Memory B cell (primary cell): ENCODE measurements at places on chromosomes 6 and 20.
A peak's percentile ranks its signal among the peaks of the same experiment; 100 is the strongest.

- no peak overlapping the region for H3K4me3 ChIP-seq
- no peak overlapping the region for H3K27ac ChIP-seq
- no peaks in the 10 kb centered on the region for H3K36me3 ChIP-seq
- no peaks in the 10 kb centered on the region for H3K4me1 ChIP-seq
These were observed 59.2 kb upstream of the ADGRB3 start for GRCh38 chr6:68575765-68576439.

- no peaks in the 10 kb centered on the region for H3K36me3 ChIP-seq
- no peak overlapping the region for H3K27ac ChIP-seq
- peaks cover 13% of the 10 kb centered on the region for H3K27me3 ChIP-seq
- H3K4me1 ChIP-seq, result no peaks in the 10 kb centered on the region
These were observed 128.3 kb downstream of the TAF4 start for GRCh38 chr20:61937146-61937962.

DNA sequence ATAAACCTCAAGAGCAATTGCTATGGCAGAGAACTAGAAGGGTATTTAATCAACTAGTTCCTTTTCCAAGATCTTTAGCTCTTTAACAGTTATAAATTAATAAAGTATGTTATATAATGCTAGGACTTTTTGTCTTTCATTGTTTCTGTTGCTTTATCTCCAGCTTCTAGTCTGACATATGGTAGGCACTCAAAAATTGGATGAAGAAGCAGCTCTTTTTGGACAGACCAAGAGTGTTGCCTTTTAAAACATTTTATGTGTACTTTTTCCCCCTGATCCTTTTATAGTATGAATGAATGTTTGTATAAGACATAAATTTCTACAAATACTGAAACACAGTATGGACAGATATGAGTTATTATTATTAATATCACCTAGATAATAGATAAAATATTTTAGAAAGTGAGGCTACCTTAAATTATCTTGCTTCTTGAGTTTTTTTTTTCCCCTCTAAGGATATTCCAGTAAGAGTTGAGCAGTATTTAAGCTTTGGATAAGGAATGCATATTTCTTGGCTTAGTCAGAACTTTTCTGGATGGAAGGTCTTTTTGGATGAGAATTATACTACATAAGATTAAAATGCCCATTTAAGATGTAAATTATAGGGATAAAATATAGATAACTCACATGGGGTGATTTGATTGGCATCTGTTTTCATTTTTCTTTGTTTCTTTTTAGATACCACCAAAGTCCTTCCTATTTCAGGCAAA, 16.6 kb downstream of the LAMA2 start:
- H3K36me3 ChIP-seq, result no peaks in the 10 kb centered on the region
- no peak overlapping the region for H3K27ac ChIP-seq
- DNase-seq, result no peak
- no peaks in the 10 kb centered on the region for H3K4me1 ChIP-seq
- no peaks in the 10 kb centered on the region for H3K27me3 ChIP-seq

DNA sequence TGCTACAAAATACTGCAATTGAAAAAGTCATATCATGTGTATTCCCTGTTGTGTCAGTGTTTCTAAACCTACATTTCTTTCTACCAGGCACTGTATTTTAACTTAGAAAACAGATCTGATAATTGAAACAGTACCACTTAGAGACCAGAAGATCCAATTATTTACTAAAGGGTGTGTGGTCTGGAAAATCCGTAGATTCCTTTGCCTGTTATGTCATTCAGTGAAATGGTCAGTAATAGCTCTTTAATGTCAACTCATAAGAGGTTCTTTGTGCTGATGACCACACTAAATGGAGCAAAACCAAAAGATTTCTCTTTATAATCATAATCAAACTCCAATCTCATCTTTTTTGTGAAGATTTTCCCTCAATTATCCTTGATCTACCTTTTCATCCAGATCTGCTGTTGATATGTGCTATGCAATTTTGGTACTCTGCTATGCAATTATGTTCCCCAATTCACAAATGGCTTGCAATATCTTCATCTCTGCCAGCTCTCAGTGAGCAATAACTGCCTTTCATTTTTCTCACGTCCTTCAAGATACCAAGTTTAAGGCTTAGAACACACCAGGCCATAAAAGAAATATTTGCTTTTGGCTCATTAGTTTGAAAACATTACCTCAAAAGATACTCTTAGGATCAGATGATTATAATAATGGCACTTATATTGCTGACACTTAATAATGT, 165.5 kb downstream of the MOXD1 start:
- H3K4me1 ChIP-seq, result no peaks in the 10 kb centered on the region
- H3K4me3 ChIP-seq, result no peak overlapping the region
- H3K27me3 ChIP-seq, result peaks cover 4% of the 10 kb centered on the region
- DNase-seq, result no peak

DNA sequence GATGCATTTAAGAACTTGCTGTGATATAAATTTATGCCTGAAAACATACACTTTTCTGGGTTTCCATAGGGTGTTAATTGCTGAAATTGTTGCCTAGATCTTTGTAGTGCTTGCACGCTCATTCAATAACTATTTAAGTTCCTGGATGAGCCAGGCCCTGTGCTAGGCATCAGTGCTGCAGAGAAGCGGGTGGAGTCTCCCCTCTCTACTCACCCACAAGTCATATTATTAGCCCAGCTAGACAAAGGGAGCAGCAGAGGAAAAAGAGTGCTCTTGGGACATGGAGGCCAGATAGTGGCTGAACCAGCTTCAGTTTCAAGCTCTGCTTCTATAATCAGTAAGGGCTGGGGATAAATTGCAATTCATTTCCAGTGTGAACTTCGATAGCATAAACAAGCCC, 329.1 kb downstream of the TFAP2B start:
- H3K27me3 ChIP-seq, result no peaks in the 10 kb centered on the region
- no peaks in the 10 kb centered on the region for H3K4me1 ChIP-seq
- no peak for DNase-seq
- H3K36me3 ChIP-seq, result no peaks in the 10 kb centered on the region

DNA sequence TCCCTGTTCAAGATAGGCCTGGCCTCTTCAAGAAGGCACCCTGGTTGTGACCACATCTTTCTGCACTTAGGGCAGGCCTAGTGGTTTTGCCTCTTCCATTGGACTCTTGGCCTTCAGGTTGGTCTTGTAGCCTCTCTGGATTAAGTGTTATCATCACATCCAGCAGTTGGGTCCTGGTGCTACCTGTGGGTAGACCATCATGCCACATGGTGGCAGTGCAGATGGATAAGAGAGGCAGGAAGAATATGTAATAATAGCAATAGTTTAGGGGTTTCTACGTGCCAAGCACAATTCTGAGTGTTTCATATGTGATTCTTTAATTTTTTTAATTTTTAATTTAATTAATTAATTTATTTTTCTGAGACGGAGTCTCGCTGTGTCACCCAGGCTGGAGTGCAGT, 28.5 kb upstream of the SNRPB2 start:
- peaks cover 6% of the 10 kb centered on the region for H3K36me3 ChIP-seq
- no peak overlapping the region for H3K4me3 ChIP-seq
- H3K27me3 ChIP-seq, result peaks cover 21% of the 10 kb centered on the region
- no peaks in the 10 kb centered on the region for H3K4me1 ChIP-seq
- DNase-seq, result no peak
- no peak overlapping the region for H3K27ac ChIP-seq

DNA sequence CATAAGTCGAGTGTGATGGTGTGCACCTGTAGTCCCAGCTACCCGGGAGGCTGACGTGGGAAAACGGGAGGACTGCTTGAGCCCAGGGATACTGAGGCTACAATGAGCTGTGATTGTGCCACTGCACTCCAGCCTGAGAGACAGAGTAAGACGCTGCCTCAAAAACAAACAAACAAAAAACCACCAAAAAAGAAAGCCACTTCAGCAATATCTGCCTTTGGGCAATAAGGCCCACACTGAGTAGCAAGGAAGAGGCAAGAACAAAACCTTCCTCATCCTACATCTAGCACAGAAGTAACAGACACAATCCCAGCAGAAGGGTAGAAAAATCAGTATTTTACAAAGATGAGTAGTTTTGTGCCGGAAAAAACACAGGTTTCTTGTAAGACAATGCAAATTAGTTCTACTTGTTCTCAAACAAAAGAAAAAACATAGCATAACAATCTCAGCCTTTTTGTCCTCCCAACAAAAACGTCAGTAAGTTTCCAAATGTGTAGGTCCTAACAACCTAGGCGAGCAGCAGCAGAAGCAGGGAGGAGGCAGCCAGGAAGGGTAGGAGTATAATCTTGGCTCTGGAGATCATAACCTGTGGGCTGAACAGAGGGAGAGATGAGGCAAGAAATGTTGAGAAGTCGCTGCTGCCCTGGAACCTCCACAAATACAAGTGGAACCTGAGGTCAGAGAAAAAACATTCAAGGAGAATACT, 5.7 kb downstream of the PPP1R10 start:
- DNase-seq, result no peak
- H3K27ac ChIP-seq, result peak overlapping the region; percentile 88
- H3K27me3 ChIP-seq, result no peaks in the 10 kb centered on the region
- H3K4me3 ChIP-seq, result no peak overlapping the region
- peaks cover 45% of the 10 kb centered on the region for H3K4me1 ChIP-seq

DNA sequence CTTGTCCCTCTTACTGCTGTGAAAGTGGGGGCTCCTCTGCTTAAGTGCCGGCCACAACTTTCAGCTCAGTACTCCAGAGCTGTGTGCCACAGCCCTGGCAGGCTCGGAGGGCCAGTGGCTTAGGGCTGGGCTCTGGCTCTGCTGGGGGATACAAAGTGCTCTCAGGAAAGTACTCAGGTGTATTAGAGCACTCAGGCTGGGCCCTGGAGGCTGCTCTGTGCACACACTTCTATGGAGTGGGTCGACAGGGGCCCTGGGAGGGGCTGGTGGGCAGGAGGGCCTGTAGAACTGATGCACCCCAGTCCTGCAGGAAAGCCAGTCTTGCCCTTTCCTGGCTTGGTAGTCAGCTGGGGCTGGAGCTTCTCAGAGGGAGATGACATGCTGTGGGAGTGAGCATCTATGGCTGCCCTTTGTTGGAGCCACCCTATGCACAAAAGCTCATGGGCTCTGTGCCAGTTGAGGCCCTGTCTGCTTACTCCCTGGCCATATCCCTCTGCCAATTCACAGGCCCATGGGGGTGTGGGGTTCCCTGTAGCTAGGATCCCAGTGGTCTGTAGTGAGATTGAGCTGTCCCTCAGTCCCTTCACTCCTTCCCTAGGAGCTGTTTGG, 22.0 kb downstream of the CENPW start:
- H3K27me3 ChIP-seq, result no peaks in the 10 kb centered on the region
- H3K4me1 ChIP-seq, result no peaks in the 10 kb centered on the region
- H3K4me3 ChIP-seq, result no peak overlapping the region
- H3K27ac ChIP-seq, result no peak overlapping the region
- peaks cover 12% of the 10 kb centered on the region for H3K36me3 ChIP-seq

- no peak for DNase-seq
- peaks cover 10% of the 10 kb centered on the region for H3K36me3 ChIP-seq
- no peaks in the 10 kb centered on the region for H3K27me3 ChIP-seq
- peak overlapping the region; percentile 100 for H3K4me3 ChIP-seq
- peak overlapping the region; percentile 98 for H3K27ac ChIP-seq
These were observed 588 bp upstream of the NCOA3 start for GRCh38 chr20:47501116-47501481.

GRCh38 chr6:145118224-145118623, 617.1 kb downstream of the EPM2A start:
- no peak overlapping the region for H3K27ac ChIP-seq
- no peaks in the 10 kb centered on the region for H3K4me1 ChIP-seq
- no peaks in the 10 kb centered on the region for H3K27me3 ChIP-seq

- no peak for DNase-seq
- no peak overlapping the region for H3K4me3 ChIP-seq
- peaks cover 17% of the 10 kb centered on the region for H3K4me1 ChIP-seq
- no peaks in the 10 kb centered on the region for H3K27me3 ChIP-seq
These were observed 62.0 kb upstream of the HFE start for GRCh38 chr6:26025047-26025893.

DNA sequence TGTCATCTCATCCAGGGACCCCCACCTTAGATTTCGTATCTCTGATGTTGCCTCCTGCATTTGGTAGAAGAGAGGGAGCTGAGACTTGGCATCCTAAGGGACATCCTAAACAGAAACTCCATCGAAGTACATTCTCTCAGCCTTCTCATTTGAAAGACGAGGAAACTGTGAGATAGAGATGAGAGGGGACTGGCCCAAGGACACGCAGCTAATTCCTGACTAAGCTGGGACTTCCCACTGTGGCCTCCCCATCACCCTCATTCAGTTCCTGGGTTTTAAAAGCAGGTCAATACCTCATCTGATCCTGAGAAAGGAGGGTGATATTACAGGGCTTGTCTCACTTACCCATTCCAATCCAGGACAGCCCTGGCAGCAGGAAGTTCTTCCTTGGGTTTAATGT, 855 bp upstream of the WFDC5 start:
- H3K27me3 ChIP-seq, result peaks cover 14% of the 10 kb centered on the region
- no peak overlapping the region for H3K4me3 ChIP-seq
- peaks cover 6% of the 10 kb centered on the region for H3K4me1 ChIP-seq
- no peak for DNase-seq
- H3K27ac ChIP-seq, result no peak overlapping the region

GRCh38 chr20:23305098-23305497, 45.5 kb upstream of the NXT1 start:
- no peaks in the 10 kb centered on the region for H3K4me1 ChIP-seq
- peaks cover 5% of the 10 kb centered on the region for H3K27me3 ChIP-seq
- no peaks in the 10 kb centered on the region for H3K36me3 ChIP-seq

GRCh38 chr6:11595903-11596302, 58.4 kb downstream of the TMEM170B start:
- no peaks in the 10 kb centered on the region for H3K36me3 ChIP-seq
- H3K27ac ChIP-seq, result no peak overlapping the region

DNA sequence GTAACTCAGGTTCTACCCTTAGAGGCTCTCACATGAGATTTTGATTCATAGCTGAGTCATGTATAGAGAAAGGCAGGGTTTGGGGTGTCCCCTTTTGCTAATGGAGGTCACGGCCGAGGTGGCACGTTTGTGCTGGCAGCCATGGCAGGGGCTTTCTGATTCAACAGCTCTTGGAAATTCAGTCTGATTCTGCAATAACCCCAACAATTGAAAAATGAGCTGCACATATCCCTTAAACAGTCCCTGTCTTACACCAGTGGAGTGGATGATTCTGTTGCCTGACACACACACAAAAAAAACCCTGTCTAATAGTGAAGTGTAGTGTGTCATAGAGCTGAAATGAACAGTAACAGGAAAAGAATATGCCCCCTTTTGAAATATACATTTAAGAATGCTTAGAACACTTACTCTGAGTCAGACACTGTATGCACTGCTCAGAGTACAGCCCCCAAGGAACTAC, 40.4 kb upstream of the ARG1 start:
- H3K4me1 ChIP-seq, result peaks cover 9% of the 10 kb centered on the region
- DNase-seq, result no peak
- peaks cover 5% of the 10 kb centered on the region for H3K27me3 ChIP-seq

GRCh38 chr20:25514195-25514594, 71.1 kb downstream of the NINL start:
- no peaks in the 10 kb centered on the region for H3K4me1 ChIP-seq
- peaks cover 21% of the 10 kb centered on the region for H3K36me3 ChIP-seq
- no peak for DNase-seq
